NCI-H187 (cell line): ENCODE measurements at places on chromosomes 12 and 14.

DNA sequence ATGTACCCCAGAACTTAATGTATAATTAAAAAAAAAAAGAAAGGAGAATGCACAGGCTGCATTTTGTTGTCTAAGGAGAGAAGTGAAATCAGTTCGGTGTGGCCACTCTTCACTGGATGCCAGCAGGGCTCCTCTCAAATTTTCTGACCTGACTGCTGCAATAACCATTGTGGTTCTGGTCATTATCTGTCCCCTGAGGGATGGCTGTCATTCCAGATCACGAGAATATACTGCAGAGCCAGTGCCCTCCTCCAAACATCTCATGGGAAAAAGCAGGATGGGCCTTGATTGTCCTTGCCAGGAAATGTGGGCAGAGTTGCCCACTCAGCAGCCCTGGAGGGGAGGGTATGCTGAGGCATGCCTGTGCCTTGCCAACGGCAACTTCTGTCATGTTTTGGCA lies 139.1 kb downstream of the SLC8A3 start:
- no peak for DNase-seq

DNA sequence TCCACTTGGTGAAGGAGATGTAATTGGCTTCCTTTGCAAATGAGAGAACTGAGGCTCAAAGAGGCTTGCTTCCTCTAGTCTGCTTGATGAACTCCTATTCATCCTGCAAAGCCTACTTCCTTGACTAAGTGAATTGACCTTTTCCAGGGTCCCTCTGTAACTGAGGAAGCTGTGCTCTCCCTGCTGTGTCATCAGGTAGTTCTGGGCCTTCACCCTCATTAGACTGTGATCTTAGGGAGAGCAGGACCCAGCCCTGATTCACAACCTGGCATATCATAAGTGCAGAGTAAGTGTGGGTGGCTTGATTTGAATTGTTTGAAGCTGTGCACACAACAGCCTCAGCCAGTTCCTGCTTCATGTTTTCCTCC lies 16.3 kb downstream of the ASB2 start:
- no peak for DNase-seq

DNA sequence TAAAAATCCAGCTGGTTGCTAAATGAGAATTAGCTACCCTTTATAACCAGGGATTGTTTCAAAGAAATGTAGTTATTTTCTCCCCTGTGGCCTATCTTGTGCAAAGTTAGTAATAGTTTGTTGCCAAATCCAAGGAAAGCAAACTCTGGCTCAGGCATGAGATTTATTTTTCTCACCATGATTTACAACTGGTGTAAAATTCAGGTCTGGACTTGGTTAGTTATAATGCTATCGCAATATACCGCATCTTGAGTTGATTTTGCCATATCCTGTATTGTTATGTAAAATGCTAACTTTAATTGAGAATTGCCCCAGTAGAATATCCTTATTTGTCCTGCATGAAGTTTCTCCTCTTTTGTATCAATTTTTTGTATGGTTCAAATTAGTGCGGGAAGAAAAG lies 135.5 kb downstream of the CRADD start:
- no peak for DNase-seq

DNA sequence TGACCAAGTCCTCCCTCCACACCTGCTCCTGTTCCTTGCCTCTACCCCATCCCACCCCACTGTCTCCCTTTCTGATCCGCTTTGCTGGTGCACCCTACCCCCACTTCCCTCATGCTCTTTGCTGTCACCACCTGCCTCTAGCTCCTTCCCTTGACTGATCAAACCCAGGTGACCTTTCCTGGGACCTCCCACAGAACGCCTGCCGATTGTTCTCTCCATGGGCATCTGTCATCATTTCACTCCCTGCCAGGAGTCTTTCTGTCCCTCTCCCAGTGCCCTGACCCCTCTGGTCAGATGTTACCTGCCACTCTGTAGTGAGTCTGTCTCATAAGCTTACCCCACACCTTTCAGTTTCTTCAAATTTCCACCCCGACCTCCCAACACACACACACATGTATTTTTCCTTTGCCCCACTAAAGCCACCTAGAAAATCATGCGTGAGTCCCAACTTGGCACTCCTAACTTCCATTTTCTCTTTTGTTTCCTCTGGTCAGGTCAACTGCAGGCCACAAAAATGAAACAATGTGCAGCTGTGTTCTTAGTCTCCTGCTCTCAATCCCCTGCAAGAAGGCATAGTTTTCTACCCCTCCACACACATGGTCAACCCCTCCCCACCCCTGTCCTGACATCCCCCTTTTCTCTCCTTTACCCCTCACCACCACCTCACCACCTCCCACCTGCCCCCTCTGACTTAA lies 229.8 kb downstream of the DPF3 start:
- DNase-seq: no peak

- DNase-seq: no peak
These were observed 50.0 kb upstream of the EVL start for GRCh38 chr14:100015251-100015655.

DNA sequence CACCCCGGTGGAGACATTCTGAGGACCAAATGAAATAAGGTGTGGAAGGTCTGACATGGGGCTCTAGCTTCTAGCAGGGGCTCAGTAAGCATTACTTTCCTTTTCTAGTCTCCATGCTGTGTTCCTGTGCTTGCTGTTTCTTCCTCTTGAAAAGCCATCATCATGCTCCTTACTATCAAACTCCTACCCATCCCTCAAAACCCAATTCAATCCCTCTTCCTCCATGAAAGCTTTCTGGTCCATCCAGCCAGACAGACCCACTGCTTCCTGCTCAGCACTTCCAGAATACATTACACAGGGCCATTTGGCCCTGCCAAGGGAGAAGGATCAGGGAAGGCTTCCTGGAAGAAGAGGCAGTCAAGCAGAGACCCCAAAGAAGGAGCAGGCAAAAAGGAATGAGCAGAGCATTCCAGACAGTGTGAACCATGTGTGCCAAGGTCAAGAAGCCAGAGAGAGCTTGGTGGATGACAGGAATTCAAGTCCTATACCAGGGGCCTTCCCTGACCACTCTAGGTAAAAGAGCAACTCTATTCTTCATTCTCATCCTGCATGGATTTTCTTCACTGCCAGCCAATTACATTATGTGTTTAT lies 59.5 kb downstream of the NUAK1 start:
- no peak for DNase-seq

DNA sequence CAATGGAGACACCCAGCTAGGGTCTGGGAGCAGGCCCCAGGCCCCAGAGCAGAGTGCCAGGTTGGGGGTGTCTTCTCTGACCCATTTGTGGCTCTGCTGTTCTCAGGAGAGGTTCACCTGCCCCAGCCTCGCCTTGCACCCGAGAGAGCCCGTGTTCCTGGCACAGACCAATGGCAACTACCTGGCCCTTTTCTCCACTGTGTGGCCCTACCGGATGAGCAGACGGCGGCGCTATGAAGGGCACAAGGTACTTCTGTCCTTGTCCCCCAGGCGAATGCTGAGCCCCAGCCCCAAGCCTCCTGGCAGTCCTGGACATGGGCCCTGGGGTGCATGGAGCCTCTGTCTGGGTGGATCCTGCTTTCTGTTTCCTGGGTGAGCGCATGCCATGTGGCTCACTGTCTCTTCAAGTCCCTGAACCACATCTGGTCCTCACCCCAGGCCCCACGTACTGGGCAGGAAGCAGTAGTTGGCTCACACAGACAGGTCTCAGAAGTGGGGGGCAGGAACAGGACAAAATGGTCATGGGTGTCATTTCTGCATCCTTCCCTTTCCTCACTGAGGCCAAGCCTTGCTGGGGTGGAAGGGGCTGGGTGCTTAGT lies 58.2 kb downstream of the BEGAIN start:
- DNase-seq: no peak

- no peak for DNase-seq
These were observed 64.2 kb downstream of the GNG2 start for GRCh38 chr14:51924600-51924999.

GRCh38 chr12:27796128-27796527 lies 16.1 kb upstream of the MANSC4 start:
- no peak for DNase-seq

DNA sequence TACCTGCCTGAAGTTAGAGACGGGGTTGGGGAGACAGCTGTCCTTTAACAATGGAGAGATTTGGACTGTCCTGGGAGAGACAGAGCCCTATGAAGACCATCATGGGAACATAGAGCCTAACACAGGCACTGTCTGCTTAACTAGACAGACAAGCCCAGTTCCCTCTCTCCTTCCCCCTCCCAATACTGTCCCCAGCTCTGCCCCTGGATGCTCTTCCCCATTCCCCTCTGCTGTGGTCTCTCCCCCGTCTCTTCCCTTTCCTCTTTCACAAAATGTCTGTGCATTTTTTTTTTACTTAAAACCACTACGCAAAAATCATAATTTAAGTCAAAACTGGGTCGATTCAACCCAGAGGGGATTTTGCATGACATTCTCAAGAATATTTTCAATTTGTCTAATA lies 232.9 kb downstream of the CHST11 start:
- no peak for DNase-seq

DNA sequence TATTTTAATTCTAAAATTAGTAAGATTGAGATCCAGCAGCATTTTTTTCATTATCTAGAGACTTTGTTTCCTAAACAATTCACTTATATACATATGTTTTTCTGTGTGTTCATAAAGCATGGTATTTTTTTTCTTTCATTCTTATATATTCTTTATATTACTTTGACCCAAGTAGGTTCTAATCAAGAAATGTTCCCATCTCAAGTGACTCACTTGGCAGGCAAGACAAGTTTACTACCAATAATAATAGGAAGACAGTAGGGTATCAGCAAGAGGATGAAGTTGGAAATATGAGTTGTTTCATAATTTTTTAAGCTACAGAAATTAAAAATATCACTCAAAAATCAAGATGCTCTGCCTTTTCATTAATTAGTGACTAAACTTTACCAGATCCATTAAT lies 613.4 kb upstream of the ATP2B1 start:
- DNase-seq: no peak
